CD4-positive, alpha-beta T cell (primary cell): ENCODE measurements at places on chromosomes 6 and 20.

DNA sequence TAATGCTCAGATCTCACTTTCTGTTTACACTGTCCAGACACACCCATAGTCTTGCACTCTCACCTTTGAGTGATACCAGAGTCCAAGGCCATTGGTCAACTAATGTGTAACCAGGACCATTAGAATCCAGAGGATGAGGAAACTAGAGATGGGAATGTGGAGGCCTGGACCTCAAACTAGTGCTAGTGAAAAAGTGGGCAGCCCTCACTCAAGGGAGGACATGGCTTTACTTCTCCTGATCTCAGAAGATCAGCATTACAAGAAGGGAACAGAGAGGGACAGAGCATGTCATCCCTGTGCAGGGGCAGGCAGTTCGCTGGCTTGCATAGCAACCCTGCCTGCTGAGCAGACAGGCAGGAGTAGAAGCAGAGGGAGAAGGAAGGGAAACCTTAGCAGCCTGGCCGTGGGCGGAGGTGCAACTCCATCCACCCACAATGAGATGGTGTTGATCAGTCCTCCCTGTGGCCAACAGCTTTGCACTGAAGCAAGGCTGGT lies 22.6 kb upstream of the XRN2 start:
- DNase-seq, result no peak

GRCh38 chr6:134374491-134375219 lies 56.7 kb upstream of the SGK1 start:
- DNase-seq, result no peak

GRCh38 chr6:83417880-83418663 lies 12.8 kb downstream of the ME1 start:
- DNase-seq, result no peak

DNA sequence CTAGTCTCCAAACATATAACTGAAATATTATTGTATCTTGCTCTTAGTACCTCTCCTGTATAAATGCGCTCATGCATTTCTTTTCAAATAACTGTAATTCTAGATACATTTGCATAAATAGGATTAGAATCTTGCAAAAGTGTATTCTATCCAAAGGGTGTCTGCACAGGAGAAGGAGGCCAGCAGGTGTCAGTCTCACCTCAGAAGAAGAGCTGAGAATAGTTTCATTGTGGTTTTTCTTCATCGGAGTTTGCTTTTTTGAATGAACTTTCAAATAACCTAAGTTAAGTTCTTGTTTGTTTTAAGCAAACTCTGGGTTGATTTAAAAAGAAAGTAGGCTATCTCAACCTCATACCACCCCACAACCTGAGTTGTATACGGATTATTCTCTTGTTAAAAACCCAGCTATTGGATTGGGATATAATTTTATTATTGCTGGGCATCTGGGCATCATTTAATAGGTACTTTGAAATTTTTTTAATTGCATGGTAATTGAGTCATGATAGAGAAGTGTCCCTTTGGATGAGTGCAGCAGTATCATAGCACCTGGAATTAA lies 125.0 kb upstream of the MLIP start:
- no peak for DNase-seq

- no peak for DNase-seq
Observed at GRCh38 chr6:73521351-73521985, 636 bp upstream of the EEF1A1 start.

DNA sequence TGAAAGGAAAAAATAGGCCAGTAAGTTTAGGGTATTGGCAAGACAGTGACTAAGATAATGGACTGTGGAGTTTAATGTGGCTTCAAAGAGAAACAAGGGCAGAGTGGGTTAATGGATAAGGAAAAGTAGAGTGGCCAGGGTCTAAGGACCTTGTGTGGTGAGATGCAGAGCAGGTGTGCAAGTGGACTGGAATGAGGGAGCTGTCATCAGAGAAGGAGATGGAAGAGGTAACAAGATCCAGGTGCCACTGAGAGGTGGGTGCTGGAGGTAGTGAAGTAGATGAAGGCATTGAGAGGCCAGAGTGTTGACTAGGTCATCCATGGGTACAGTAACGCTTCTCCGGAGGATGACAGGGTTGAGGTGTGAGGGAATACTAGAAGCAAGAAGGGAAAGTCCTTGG lies 136.1 kb downstream of the QRSL1 start:
- DNase-seq, result no peak

DNA sequence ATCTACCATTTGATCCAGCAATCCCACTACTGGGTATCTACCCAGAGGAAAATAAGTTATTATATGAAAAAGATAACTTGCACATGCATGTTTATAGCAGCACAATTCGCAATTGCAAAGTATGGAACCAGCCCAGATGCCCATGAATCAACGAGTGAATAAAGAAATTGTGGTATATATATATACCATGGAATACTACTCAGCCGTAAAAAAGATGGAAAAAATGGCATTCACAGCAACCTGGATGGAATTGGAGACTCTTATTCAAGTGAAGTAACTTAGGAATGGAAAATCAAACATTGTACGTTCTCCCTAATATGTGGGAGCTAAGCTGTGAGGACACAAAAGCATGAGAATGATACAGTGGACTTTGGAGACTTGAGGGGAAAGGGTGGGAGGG lies 100.0 kb upstream of the ADGRF4 start:
- no peak for DNase-seq

DNA sequence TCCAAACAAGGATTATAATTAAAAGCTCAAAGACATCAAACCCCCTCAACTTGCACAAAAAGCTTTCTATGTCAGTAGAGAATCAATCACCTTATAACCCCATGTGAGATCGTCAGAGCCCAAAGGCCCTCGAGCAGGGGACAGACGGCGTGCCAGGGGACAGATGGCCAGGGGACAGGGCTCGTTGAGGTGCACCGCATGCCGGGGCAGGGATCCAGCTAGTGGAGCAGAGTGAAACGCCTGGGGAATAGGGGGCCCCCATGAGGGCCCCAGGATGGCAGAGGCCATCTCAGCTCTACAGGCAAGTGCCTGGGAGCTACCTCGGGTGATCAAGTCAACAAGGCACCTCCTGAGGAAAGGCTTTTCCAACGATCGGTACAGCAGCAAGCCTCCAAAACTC lies 28.6 kb downstream of the DIDO1 start:
- DNase-seq, result no peak

DNA sequence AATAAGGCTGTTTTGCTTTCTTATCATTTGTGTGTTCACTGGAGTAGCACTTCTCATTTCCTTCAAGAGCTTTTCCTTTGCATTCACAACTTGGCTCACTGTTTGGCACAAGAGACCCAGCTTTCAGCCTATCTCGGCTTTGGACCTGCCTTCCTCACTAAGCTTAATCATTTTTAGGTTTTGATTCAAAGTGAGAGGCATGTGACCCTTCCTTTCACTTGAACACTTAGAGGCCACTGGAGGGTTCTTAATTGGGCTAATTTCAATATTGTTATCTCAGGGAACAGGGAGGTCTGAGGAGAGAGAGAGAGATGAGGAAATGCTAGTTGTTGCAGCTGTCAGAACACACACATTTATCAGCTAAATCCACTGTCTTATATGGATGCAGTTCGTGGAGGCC lies 82.9 kb upstream of the SCAF8 start:
- DNase-seq, result no peak

- no peak for DNase-seq
Observed at GRCh38 chr6:117143647-117144046, 121.7 kb upstream of the VGLL2 start.
